Astrocyte of the hippocampus (primary cell): ENCODE measurements at places on chromosomes 3 and 15.

DNA sequence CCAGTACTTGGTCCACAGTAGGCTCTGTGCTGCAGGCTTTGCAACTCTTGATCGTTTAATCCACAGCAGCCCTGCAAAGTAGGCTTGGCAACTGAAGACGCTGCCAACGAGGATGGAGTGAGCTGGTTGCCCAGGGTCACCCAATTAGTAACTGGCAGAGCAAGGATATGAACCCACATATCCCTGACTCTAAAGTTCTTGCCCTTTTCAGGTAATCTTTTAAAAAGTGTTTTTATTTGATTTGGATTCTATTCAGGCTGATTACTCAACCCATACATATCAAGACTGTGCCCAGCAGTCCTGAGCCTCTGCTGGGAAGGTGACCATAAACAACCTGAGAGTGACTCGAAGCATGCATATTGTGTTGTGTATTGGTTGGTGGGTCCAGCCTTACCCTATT is 50.3 kb downstream of the PSMD6 start:
- DNase-seq, result no peak

DNA sequence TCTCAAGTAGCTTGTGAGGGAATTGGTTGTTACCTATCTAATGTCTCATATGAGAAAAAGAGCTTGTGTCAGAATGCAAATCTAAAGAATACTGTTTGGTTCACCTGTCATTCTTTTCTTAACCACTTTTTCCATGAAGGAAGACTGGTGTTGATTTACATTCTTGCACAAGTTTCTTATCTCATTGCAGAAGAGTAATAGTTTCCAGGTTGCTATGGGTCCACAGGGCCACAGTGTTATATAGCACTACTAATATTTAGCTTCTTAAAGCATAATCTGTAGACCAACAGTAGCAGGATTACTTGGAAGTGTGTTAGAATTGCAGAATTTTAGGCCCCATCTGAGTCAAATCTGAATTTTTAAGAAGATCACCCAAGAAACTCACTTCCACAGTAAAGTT is 697.5 kb downstream of the GBE1 start:
- DNase-seq, result no peak

- DNase-seq, result no peak
Measured at GRCh38 chr3:54366007-54366750, 243.8 kb downstream of the CACNA2D3 start.

DNA sequence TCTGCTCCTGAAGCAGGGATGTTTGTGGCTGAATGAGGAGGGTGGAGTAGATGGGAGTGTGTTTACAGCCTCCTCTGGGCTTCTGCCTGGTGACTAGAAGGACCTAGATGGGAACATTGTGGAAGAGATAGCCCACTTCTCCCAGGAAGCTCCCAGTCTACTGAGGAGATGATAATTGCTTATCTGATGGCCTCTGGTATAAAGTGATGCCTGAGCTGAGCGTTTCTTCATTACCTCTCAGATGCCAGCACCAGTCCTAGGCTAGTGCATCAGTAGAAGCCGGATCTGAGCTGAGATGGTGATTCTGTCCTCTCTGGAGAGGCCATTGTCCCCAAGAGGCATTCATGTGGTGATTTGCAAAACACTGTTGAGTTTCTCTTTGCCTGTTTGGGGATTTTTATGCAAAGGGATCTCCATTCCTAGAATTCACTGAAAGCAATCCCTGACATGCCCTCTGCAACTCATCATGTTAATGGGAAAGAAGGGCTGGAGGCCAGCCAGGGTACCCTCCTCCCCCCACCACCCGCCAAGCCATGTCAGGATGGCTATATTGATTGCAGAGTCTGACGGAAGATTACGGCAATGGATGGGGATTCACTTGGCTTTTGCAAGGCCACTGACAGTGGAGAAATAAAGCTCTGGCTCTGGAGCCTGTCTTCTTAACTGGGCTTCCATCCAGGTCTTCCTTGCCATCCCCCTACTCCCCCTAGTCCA is 166.4 kb upstream of the ROPN1 start:
- DNase-seq, result no peak

GRCh38 chr3:160607826-160608225 is 42.5 kb upstream of the KPNA4 start:
- DNase-seq, result peak; percentile 11

GRCh38 chr3:57637391-57637790 is 40.2 kb upstream of the ARF4 start:
- DNase-seq, result no peak

- DNase-seq, result peak; percentile 95
Measured at GRCh38 chr15:39242345-39242744, 338.5 kb upstream of the THBS1 start.

GRCh38 chr3:189143771-189144170 is 28.0 kb upstream of the TPRG1 start:
- DNase-seq, result no peak

GRCh38 chr15:31108836-31109235 is 7.3 kb upstream of the TRPM1 start:
- no peak for DNase-seq

DNA sequence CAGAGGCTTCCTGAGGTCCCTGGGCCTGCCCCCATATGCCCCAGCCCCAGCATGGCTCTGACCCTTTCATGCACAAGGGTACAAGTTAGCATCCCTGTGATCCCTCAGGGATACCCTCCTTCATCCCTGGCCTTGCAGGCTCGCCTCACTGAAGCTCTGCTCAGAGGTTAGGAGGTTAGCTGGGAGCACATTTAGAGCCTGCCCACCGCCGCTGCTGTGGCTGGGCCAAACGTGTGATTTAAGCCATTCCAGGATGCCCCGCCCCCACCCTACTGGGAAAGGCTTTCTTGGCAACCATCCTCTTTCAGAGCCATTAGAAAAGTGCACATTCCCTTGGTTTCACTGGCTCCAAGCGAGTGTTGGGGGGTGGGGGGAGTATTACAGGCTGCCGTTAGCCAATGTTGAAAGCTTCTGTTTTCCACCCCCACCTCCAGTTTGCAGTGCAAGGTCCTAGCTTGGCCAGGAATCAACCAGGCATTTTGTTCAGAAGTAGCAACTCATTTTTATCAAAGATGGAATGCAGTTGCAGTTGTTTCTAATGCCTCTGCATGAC is 6.3 kb upstream of the HES1 start:
- peak; percentile 91 for DNase-seq

DNA sequence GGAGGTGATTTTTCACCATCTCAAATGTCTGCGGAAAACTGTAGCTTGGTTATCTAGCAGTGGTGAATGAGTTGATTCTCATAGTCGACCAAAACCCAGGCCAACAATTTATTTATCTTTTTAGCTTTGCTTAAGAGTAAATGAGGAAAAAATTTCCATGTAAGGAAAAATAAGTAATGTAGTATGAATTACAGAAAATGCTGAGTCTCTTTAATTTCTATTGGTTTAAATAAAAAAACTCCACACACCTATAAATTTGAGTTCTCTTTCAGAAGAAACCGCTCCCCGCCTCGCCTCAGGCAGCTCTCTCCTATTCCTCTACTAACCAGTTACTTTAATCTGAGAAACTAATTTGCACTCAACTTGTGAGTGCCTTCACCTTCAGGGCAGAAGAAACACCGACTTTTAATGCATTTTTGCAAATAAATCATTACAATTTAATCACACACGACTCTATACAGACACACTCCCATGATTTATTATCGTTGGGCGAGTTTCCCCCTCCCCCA is 540 bp upstream of the RSRC1 start:
- no peak for DNase-seq

DNA sequence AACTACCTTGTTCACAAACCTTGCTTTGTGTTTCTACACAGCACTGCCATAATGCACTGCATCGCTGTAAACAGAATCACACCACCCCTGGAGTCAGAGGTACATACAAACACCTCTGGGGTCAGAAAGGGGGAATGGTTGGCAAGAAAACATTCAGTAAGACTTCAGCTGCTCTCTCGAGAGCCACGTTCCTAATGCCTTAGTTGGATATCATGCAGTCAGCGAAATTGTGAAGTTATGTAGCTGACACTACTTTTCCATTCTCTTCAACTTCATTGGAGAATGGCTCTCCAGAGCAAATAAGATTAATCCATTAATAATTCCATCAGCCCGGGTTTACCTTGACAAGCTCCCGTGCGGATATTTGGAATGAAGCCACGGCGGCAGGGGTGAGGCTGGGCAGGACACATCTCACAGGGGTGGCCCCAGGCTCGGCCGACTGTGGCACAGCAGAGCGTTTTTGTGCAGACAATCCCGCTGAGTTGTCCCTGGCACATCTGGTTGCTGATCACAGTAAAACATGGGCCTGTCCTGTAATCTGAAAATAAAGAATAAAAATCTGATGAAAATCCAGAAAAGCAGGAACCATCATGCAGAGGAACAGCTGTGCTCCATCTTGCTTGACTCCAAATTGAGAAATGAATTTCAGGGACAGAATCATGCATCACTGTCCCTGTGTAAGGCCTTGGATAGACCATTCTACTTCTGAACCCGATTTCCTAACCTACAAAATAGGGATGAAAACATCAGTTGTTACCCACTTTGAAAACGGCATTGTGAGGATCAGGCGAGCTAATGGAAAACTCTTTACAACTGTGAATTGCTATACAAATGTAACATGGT is 108.0 kb downstream of the FBN1 start:
- no peak for DNase-seq

GRCh38 chr3:67662733-67663132 is 8.3 kb upstream of the SUCLG2 start:
- no peak for DNase-seq

- DNase-seq, result no peak
Measured at GRCh38 chr3:194756791-194757325, 71.2 kb downstream of the FAM43A start.

- DNase-seq, result peak; percentile 73
Measured at GRCh38 chr3:152385761-152386160, 117.0 kb downstream of the MBNL1 start.

DNA sequence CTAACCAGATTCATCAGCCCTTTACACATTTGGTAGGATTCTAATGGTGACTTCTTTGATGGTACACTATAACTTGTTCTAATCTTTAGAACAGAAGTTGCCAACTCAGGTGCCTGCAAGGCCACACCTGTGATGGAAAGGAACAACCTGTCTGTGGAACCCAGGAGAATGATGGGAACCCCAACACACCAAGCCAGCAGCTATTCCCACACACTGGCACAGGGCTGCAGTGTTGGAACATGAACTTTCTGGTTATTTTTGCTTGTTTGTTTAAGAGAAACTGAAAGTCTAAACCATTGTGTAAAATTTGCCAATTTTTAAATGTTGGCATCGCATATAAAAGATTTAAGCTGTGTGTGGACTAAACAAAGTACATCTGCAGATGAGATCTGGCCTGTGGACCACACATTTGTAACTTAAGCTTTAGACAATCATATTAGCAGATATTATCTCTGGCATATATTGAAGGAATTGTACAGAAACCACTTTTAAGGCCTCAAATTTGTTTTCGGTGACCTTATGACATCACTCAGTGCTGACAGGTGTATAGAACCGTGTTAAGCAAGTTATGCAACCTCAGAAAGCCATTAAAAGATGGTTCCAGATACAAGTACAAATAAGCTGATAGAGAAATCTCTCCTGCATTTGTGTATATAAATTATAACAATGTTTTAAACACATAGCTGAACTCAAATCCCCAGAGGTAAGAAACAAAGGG is 242.9 kb downstream of the SLC9A9 start:
- no peak for DNase-seq

DNA sequence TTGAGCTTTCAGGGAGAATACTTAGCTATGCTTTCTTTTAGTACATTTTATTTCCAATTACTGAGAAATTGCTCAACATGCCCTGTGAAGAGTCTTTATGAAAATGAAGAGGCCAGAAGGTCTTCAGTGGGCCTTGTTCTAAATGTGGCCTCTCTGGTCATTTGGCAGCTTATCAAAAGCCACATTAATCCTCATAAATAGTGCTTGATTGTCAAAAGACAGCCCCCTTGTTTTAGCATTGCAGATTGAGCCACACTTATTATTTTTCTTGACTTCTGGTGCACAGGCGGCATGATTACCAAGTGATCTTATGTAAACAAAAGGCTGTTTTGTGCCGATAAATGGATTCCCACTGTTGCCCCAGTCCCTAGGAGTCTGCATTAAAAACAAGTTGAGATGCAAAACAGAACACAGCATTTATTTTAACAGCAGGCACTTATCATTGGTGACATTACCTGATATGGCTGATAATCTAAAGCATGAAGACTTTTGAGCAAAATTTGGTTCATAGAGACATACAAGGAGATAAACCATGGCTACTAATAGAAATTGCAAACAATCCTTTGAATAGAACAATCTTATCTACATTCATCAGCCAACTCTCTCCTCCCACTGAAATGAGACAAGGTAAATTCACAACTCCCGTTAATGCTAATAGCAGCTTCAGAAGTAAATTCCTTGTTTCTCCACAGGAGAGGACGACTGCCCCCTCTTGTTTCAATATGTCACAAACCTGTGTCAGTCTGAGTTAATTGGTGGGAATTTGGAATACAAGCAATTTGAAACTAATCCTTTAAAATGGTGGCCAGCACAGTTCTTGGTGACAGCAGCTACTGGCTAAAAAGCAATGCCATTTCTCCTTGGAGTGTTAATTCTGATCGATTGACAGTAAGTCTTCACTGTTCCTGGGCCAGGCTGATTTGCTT is 194.3 kb downstream of the NSUN3 start:
- DNase-seq, result no peak

DNA sequence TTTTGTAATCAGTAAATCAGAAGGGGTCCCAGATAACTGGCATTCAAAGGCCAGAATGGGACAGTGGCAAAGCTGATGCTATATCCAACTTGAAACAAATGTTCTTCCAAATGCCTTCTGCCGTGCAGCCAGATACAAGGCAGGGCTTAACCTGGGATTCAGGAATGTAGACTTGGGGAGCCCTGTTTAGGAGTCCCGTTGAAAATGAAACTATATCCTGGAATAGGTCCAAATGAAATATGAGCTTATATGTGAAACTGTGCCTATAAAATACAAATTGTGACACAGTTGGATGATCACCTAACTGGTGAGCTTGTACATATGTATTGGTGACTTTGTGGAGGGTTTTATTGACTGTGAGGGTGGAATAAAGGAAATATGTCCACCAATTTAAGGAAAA is 28.7 kb downstream of the FRMD4B start:
- no peak for DNase-seq

- DNase-seq, result peak; percentile 42
Measured at GRCh38 chr15:80695911-80696661, 976 bp downstream of the ABHD17C start.

GRCh38 chr15:77915261-77915960 is 162.1 kb downstream of the TBC1D2B start:
- no peak for DNase-seq

DNA sequence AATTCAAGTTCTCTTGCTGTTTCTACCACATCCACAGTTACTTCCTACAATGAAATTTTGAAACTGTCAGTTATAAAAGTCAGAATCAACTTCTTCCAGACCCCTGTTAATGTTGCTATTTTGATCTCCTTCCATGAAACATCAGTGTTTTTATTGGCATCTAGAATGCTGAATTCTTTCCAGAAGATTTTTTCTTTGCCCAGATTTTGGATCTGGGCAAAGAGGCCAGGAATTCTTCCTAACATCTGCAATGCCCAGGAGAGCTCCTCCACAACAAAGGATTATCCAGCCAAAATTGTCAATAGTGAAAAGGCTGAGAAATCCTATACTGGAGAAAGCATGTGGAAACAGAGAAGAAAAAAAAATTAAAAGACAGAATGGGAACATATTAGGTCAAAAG is 75.5 kb downstream of the SERPINI1 start:
- peak; percentile 11 for DNase-seq
